Cerebellar nuclear complex (tissue), 1 donor: ENCODE measurements at places on chromosomes 2 and 18.

GRCh38 chr2:136116813-136117390 is 1.0 kb downstream of the CXCR4 start:
- DNase-seq = no peak

GRCh38 chr18:46055838-46056230 is 16.2 kb downstream of the PSTPIP2 start:
- no peak for DNase-seq

DNA sequence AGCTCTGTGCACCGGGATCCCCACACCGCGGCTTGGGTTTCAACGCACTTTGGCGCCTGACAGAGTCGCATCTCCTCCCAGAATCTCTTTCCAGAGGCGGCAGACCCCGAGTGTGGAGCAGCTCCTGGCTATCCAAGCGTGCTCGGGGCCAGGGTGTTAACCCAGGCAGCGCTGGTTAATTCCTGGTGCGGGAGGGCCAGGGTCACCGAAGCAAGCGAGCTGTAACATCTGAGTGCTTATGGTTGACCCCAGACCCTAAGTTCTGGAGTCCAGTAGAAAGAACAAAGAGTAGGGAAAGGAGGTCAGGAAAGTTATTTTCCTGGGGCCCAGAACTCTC is 566 bp upstream of the OSR1 start:
- DNase-seq = no peak

DNA sequence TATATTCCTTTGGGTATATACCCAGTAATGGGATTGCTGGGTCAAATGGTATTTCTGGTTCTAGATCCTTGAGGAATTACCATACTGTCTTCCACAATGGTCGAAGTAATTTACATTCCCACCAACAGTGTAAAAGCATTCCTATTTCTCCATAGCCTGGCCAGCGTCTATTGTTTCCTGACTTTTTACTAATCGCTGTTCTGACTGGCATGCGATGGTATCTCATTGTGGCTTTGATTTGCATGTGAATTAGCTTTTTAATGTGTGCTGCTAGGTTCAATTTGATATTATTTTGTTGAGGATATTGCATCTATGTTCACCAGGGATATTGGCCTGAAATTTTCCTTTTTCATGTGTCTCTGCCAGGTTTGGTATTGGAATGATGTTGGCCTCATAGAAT is 67.4 kb upstream of the VRK2 start:
- DNase-seq = no peak

DNA sequence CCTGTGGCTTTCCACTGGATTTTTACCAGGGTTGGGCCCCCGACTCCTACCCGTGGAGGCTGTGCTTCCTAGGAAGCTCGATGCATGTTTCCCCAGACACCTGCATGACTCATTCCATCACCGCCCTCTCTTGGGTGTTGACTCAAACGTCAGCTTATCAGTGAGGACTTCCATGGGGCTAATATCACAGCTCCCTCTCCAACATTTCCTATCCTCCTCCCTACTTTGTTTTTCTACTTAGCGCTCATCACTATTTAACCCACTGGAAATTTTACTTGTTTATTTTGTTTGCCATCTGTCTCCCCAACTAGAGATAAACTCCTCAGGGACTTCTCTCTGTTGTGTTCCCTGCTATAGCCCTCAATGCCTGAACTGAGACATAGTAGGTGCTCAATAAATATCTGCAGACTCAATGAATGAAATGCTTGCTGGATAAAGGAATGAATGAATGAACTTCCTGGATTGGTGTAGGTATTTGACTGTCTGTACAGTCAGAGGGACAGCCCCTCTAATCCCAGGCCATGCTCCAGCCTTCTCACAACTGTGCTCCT is 89.7 kb upstream of the MSH2 start:
- DNase-seq = no peak

DNA sequence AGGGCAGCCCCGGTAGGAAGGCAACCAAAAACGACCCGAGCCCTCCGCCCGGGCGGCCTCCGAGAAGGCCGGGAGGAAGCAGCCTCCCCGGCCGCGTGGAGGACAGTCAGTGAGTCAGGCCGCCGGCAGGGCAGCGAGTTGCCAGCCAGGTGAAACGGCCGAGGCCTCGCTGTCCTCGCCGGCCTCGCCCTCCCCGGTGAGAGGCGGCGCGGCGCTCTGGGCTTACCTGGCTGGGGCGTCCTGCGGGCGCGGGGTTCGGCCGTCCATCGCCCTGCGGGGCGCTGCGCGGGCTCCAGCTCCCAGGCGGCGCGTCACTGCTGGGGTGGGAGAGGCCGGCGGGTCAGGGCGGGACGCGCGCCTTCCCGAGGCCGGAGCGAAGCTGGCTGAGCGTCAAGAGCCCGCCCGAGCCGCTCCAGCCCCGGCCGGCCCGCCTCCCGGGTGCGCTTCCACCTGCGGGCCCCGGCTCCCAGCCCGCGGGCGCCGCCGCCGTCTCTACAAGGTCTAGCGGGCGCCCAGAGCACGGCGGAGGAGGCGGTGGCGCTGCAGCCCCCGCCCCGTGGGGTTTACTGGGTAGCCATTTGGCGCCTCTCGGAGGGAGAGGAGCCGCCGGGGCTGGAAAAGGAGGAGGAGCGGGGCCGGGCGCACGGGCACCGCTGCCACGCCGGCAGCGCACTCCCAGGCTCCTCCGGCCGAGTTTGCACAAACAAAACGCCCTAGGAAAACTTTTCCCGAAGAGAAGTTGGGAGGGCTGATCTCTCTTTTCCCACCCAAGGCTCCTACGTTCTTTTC is 499 bp downstream of the COBLL1 start:
- DNase-seq = no peak

DNA sequence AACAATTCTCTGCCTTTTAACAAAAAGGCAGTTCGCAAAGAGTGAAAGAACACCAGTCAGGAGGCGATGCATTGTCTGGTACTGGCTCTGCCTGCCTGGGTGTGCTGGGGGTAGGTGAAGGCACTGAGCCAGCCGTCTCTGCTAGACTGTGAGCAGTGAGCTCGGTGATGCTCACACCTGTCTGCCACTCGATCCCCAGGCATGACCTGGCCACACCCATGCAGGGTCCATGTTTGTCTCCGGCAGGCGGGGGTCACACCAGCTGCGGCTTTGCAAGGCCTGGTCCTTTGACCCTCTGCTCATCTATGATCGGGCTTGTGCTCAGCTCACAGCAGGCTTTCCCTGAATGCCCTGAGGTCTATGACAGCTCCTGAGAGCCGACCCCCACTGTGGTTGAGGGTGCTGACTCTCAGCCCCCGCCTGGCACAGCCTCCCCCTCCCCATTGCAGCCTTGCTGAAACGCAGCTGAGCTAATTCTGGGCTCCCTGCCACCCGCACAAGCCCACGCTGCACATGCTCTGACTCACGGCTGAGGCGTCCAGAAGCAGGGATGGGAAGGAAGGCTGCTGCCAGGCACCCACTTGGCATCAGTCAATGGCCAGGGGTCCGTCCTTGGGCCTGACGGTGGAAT is 23.7 kb downstream of the CRACDL start:
- no peak for DNase-seq

- no peak for DNase-seq
Measured at GRCh38 chr2:226461981-226462380, 337.6 kb downstream of the IRS1 start.

- no peak for DNase-seq
Measured at GRCh38 chr2:237269138-237269875, 144.7 kb downstream of the COL6A3 start.

DNA sequence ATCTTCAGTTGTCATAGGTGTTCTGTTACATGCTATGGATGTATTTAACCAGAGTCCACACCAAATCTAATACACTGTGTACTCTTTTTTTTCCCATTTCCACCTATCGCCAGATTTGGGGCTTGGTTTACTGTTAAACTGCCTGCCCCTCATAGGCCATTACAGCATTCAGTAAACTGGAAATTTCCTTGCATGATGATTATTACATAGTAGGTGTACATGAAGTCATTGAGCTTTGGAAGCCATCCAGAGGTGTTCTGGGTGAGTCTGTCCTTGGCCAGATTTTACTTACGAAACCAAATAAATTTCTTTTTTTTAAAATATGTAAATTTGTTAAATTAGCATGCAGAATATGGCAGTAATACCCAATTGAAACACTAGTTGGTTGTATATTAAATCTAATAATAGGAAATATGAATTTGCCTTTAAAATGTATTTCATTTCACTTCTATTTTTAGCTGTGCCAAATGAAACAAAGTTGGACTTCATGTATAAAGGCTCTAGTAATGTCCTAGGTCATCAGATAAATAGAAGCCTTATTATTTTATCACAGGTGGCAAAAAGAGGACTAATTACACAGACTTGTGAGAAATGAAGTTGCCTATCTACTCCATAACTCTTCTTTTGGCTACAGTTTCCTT is 60.7 kb downstream of the COMMD1 start:
- DNase-seq = no peak

DNA sequence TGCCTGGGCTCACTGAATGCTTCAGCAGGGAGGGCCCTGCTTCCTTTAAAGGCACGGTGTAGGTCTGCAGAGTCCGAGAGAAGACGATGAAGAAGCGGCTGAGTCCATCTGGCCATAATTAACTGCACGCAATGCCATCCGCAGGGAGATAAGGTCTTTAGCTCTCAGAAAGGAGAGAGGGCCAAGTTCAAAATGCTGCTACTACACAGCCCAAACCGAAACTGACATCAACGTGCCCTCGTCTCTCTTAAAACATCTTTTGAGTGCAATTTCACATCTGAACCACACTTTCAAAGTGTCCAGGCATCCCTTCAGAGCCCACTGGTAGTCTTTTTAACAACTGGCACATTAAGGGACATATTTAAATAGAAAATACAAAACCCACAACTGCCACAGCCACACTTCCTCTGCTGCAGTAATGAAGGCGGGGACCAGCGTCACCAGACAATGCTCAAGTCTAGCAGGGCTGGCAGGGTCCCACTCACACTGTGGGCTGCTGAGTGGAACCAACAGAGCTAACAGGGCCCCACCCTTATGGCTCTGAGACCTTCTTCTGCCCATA is 35.8 kb downstream of the ST3GAL5 start:
- DNase-seq = no peak

DNA sequence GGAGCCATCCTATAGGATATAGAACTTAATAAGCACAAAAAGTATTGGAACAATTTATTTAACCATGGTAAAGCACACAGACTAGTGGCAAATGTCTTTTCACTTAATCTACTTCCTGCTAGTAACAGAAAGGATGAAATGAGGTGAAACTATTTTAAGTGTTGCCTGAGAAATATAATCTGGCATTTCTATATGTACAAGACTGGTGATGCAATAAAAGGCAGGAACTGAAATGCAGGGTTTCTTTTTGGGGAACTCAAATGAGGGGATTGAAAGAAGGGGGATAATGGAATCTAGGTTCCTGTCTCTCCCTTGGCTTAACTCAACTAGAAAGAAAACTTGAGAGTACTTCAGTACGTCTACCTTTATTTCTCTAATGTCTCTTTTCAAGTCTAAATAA is 122.3 kb downstream of the MEMO1 start:
- DNase-seq = no peak

DNA sequence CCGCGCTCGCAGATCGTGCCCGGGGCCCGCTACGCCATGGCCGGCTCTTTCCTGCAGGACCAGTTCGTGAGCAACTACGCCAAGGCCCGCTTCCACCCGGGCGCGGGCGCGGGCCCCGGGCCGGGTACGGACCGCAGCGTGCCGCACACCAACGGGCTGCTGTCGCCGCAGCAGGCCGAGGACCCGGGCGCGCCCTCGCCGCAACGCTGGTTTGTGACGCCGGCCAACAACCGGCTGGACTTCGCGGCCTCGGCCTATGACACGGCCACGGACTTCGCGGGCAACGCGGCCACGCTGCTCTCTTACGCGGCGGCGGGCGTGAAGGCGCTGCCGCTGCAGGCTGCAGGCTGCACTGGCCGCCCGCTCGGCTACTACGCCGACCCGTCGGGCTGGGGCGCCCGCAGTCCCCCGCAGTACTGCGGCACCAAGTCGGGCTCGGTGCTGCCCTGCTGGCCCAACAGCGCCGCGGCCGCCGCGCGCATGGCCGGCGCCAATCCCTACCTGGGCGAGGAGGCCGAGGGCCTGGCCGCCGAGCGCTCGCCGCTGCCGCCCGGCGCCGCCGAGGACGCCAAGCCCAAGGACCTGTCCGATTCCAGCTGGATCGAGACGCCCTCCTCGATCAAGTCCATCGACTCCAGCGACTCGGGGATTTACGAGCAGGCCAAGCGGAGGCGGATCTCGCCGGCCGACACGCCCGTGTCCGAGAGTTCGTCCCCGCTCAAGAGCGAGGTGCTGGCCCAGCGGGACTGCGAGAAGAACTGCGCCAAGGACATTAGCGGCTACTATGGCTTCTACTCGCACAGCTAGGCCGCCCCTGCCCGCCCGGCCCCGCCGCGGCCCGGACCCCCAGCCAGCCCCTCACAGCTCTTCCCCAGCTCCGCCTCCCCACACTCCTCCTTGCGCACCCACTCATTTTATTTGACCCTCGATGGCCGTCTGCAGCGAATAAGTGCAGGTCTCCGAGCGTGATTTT is 7.6 kb downstream of the TBR1 start:
- no peak for DNase-seq

GRCh38 chr18:27428716-27429475 is 243.8 kb upstream of the CHST9 start:
- no peak for DNase-seq

GRCh38 chr2:178807227-178808008 is at the start of gene TTN:
Gene TTN, minus strand, starts transcription at chr2:178807423. Its CDS starts 2,781 bp downstream, at chr2:178804642.
- no peak for DNase-seq
